ENCODE measurements at places on chromosomes 1 and 21. TPM values are rescaled to one million over a fixed set of nuclear protein-coding genes. Genes with fewer than 3 reads are reported as not detected.

- H3K4me1 ChIP-seq = peaks cover 25% of the 10 kb centered on the region
- no peak overlapping the region for H3K27ac ChIP-seq
- no peak for DNase-seq
- H3K27me3 ChIP-seq = no peaks in the 10 kb centered on the region
- H3K36me3 ChIP-seq = peaks cover 1% of the 10 kb centered on the region
- no peak overlapping the region for H3K4me3 ChIP-seq
Measured at GRCh38 chr1:22537441-22538139, 25.7 kb upstream of the EPHA8 start.

DNA sequence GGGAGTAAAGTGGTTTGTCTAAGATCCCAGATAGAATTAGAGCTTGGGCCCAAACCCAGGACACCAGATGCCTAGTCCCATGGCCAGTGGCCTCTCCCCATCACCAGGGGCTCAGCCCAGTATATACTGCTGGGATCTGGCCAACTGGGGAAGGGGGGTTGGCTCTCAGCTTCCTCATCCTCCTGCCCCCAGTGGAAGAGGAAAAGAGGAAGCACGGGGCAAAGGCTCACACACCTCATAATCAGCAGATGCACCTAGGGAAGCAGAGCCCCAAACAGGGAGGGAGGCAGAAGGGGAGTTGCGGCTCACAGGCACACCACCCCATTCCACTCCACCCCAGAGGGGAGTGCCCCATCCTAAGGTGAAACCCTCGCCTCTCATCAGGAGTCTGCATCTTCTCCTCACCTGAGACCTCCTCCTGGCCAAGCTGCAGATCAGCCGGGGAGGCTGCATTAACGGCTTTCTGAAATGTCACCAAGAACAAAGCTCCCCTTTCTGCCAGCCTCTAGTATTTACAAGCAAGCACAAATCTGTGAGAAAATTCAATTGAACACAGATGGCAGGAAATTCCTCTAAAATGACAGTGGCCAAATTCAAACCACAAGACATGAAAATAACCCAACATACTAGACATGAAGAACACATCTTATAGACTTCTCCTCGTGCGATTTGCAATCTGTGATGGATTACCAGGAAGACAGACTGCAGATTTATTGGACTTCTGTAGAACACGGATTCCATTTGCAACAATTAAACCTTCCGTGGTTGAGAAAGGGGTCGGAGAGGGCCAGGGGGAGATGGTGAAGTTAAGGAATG lies 82.8 kb downstream of the GLIS1 start:
- H3K4me1 ChIP-seq = peaks cover 2% of the 10 kb centered on the region
- no peaks in the 10 kb centered on the region for H3K27me3 ChIP-seq
- no peak overlapping the region for H3K27ac ChIP-seq
- no peak for DNase-seq
- H3K4me3 ChIP-seq = no peak overlapping the region
- no peaks in the 10 kb centered on the region for H3K36me3 ChIP-seq

DNA sequence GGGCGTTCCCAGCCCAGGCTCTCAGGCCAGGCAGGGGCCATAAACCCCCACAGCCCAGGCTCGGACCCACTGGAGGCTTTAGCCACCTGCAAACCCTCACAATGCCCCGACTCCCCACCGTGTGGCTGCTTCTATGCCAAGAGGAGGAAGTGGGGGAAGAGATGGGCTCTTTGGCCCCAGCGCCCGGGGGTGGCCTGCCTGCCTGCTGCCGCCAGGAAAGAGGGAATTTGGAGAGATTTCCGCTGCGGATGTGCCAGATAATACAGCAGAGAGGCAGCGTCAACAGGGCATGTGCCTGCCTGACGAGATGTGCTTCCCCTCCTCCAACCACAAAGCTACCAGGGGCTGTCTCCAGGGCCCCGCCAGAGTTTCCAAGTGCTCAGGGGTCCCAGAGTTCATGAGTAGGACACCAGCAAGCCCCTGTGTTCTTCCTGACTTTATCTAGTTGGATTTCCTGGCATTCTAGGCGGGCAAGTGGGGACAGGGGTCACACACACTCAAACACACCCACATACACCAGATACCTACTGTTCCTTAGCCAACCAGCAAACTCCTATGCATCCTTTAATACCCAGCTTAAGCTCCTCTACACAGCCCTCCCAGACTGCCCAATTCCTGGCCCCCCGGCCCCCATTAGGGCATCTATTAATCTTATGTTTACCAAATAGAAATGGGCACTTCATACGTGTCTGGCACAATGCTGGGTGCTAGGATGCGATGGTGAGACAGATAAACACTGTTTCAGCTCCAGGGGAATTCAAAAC lies 14.1 kb downstream of the EPHA2 start:
- no peak overlapping the region for H3K4me3 ChIP-seq
- no peaks in the 10 kb centered on the region for H3K27me3 ChIP-seq
- no peaks in the 10 kb centered on the region for H3K4me1 ChIP-seq
- H3K27ac ChIP-seq = no peak overlapping the region

DNA sequence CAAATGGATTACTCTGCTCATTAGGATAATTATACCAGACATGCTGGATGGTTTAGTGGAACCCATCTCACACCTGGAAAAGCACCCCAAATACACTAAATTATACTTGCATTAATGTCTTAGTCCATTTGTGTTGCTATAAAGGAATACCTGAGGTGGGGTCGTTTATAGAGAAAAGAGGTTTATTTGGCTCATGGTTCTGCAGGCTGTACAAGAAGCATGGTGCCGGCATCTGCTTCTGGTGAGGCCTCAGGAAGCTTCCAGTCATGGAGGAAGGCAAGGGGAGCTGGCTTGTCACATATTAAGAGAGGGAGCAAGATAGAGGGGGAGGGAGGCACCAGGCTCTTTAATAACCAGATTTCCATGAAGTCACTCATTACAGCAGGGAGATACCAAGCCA lies 95.6 kb downstream of the MT1HL1 start:
- H3K36me3 ChIP-seq = no peaks in the 10 kb centered on the region
- no peaks in the 10 kb centered on the region for H3K27me3 ChIP-seq
- no peaks in the 10 kb centered on the region for H3K4me1 ChIP-seq
- H3K4me3 ChIP-seq = no peak overlapping the region

GRCh38 chr1:227926896-227927885 lies 20.5 kb downstream of the WNT9A start:
- H3K4me3 ChIP-seq = no peak overlapping the region
- H3K27me3 ChIP-seq = no peaks in the 10 kb centered on the region
- DNase-seq = no peak
- H3K4me1 ChIP-seq = peaks cover 16% of the 10 kb centered on the region
- H3K36me3 ChIP-seq = no peaks in the 10 kb centered on the region

DNA sequence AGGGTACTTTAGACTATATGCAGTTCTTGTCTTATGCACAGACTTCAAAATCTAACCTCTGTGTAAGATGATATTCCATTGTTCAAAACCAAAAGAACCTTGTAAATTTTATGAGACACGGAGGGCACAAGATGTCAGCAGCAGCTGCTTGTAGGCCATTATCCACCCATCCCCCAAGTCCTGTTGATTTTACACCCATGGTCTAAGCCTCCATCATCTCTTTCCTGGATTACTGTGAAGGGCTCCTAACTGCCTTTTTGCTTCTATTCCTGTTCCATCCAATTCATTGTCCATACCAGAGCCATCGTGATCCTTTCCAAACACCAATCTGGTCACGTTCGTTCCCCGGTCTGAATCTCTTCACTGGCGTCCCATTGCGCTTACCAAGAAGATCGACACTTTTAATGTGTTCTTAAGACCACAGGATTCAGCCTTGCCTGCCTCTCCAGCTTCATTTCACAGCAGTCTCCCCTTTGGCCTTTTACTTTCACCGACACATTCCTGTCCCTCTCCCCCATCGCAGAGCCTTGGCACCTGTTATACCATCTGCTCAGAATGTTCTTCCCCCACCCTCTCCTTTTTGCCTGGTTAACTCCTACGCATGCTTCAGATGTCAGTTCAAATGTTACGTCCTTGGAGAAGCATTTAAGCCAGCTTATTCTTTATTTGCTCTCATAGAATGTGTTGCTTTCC lies 107.3 kb upstream of the POU3F1 start:
- no peaks in the 10 kb centered on the region for H3K4me1 ChIP-seq
- no peak overlapping the region for H3K4me3 ChIP-seq
- H3K27ac ChIP-seq = no peak overlapping the region
- DNase-seq = no peak

DNA sequence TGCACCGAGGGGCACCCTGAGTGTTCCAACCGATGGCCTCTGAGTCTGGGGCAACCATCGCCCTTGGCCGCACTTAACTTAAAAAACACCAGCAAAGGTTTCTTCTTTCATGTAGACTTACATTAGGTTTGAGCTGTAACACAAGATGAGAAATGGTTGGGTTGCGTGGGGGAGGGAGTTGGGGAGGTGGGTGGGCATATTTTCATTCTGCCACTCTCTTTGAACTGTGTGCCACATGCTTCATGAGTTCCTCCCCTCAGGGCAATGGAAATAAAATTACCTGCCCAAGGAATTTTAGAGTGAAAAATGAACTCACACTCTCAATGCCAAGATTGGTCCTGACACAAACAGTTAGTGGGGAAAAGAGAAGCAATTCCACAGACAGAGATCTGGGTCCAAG lies 430.1 kb upstream of the USP24 start:
- no peak for DNase-seq
- no peak overlapping the region for H3K4me3 ChIP-seq
- peaks cover 8% of the 10 kb centered on the region for H3K4me1 ChIP-seq
- no peak overlapping the region for H3K27ac ChIP-seq
- H3K27me3 ChIP-seq = no peaks in the 10 kb centered on the region

DNA sequence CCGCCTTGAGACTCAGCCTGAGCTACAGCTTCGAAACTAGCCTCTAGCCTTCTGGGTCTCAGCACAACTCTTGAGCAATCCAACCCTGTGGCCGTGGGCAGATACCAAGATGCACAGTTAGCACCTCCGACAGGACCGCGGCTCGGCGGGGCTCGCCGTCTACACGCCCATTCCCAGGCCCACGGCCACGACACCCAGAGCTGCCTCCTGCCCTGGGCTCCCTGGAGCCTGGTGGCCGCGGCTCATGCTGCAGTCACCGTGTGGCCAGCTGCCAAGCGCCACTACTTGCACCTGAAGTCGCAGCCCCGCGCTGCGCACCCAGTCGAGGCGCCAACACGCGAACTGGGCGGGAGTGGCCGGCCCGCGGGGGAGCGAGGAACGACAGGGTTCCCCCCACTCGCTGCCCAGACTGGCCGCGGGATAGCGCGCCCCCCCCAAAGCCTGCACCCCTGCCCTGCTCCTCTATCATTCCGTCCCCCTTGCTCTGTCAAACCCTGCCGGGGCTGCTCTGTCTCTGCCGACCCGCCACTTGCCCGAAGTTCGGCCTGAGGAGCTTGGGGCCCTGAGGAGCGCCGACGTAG lies 729 bp upstream of the CDCA8 start:
- H3K36me3 ChIP-seq = no peaks in the 10 kb centered on the region
- no peaks in the 10 kb centered on the region for H3K27me3 ChIP-seq
- peaks cover 43% of the 10 kb centered on the region for H3K4me1 ChIP-seq
- H3K4me3 ChIP-seq = peak overlapping the region; percentile 94
- DNase-seq = peak; percentile 19

- peaks cover 8% of the 10 kb centered on the region for H3K27me3 ChIP-seq
- H3K4me3 ChIP-seq = peak overlapping the region; percentile 68
- H3K27ac ChIP-seq = no peak overlapping the region
- H3K4me1 ChIP-seq = peaks cover 14% of the 10 kb centered on the region
- H3K36me3 ChIP-seq = no peaks in the 10 kb centered on the region
Measured at GRCh38 chr1:29124366-29125236, 898 bp upstream of the TMEM200B start.

GRCh38 chr21:41071258-41072171 lies 96.4 kb upstream of the BACE2 start:
- DNase-seq = no peak
- no peaks in the 10 kb centered on the region for H3K36me3 ChIP-seq
- peaks cover 36% of the 10 kb centered on the region for H3K27me3 ChIP-seq
- H3K27ac ChIP-seq = no peak overlapping the region

DNA sequence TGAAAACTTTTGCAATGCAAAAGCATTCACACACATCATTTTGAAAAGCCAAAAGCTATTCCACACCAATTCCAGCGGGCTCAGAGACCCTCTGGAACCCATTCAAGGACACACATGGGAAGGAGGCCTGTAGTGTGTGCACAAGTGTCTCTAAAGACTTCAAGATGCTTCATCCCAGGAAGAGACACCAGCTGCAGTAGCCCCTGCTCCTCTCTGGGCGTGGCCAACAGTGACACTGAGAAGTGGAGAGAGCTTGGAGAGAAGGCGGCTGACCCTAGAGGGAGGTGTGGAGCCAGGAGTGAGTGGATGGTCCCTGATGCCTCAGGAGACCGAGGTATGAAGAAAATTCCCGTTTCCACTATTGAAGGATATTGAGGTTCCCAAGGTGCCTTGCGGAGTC lies 14.9 kb upstream of the TNNI1 start:
- H3K27me3 ChIP-seq = peaks cover 11% of the 10 kb centered on the region
- no peak overlapping the region for H3K4me3 ChIP-seq
- H3K4me1 ChIP-seq = peaks cover 6% of the 10 kb centered on the region
- H3K27ac ChIP-seq = no peak overlapping the region
- no peak for DNase-seq

DNA sequence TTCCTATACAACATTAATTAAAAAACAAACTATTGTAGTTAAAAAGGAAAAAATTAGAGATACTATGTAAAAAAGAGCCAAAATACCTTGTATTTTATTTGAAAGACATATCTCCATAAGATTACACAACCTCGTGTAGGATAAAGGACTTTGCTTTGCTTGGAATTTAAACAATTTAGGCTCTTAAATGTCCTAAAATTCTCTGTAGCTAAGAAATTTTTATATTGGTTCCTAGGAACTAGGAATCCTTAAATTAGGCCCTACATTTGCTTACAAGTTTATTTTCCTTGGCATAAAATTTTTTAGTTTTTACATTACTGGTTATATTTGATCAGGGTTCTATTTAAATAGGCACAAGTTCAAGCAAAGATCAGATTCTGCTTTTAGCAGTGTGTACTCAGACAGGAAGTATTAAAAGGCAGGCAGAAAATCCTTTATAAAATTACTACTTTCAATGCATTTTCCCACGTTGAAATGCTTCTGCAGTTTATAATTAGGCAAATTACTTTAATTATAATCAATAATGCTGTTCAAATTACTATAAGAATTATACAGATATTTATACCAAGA lies 3.4 kb upstream of the ANGPTL3 start:
- H3K27ac ChIP-seq = no peak overlapping the region
- DNase-seq = no peak
- peaks cover 5% of the 10 kb centered on the region for H3K36me3 ChIP-seq
- no peaks in the 10 kb centered on the region for H3K27me3 ChIP-seq
- H3K4me3 ChIP-seq = no peak overlapping the region

DNA sequence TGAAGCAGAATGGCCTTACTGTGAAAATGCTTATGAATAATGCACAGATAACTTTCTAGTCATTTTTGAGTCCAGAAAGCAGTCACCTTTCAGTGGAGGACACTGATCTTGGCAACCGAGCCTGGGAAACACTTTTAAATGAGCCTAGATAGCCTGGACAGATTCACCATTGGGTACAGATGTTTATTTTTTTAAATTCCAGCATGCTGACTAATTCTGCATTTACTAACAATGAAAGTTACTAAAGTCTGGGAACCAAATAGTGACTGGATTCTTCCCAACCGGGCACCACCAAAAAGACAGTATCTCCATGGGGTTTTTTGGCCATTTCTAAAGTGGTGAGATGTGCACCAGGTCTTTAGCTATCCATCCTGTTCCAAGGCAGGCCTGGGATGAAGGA lies 3.3 kb upstream of the FMOD start:
- H3K4me3 ChIP-seq = no peak overlapping the region
- H3K27ac ChIP-seq = no peak overlapping the region
- H3K36me3 ChIP-seq = no peaks in the 10 kb centered on the region

Gene MFAP2
- 0.41 TPM for polyA plus RNA-seq

Gene KCNJ9
- polyA plus RNA-seq = 0.20 TPM

Gene STMN1
- 205 TPM for polyA plus RNA-seq

Gene OR2L3
- polyA plus RNA-seq = not detected

Gene PODN
- 0.35 TPM for polyA plus RNA-seq

Gene CD160
- polyA plus RNA-seq = 2.4 TPM

Gene STIL
- 0.59 TPM for polyA plus RNA-seq

Gene RHD
- polyA plus RNA-seq = 0.12 TPM

Gene GPR137B
- 3.6 TPM for polyA plus RNA-seq

Gene CASQ1
- not detected for polyA plus RNA-seq

Gene PLA2G2C
- polyA plus RNA-seq = not detected
